Epithelial cell of proximal tubule (primary cell): ENCODE measurements at places on chromosomes 6 and 20.

GRCh38 chr6:52352239-52353018, 9.5 kb upstream of the PAQR8 start:
- peak; percentile 94 for DNase-seq

- no peak for DNase-seq
Measured at GRCh38 chr20:46831633-46832011, 63.0 kb upstream of the EYA2 start.

- DNase-seq = peak; percentile 73
Measured at GRCh38 chr20:35312318-35312717, 20.1 kb upstream of the FAM83C start.

DNA sequence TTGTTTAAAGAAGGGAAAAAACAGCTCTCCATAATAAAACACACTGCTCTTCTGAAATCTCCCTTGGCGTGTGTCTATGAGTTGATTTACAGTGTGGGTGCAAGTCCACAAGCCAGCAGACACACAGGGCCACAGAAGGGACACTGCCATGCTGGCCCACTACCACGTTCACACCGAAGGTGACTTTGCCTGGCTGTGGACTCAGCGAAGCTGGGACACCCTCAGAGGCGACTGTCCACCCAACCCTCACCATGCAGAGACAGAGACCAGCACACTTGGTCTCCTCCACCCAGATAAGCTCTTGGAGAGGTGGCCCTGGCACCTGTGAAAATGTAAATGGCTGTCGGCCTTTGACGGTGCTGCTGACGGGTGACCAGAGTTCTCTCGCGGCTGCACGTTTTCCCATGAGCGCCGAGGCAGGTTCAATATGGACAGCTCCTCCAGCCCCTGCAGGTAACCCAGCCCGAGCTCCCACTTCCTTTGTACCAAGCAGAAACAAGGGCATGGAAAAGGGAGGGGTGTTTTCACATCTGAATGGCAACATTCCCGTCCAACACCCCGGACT, 78.0 kb downstream of the YTHDF1 start:
- DNase-seq = no peak

DNA sequence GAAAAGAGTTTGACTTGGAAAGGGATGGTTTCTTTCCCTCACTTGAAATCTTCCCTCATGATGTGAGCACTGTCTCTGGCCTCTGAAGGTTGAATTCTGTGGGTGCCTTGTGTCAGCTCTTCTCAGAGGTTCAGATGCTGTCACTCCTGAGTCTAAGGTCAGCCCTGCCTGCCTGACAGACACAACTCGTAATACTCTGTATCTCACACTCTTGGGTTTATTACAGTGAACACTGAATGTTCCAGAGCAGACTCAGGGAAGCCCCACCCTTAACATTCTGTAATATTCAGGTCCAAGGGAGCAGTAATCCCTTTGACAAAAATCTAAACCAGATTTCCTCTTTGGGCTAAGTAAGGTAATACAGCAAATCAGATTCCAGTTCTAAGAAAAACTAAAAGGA, 837.8 kb downstream of the QKI start:
- DNase-seq = no peak

GRCh38 chr20:23341073-23341472, 9.5 kb upstream of the NXT1 start:
- DNase-seq = no peak

GRCh38 chr6:12152023-12152970, 137.9 kb upstream of the EDN1 start:
- DNase-seq = no peak

DNA sequence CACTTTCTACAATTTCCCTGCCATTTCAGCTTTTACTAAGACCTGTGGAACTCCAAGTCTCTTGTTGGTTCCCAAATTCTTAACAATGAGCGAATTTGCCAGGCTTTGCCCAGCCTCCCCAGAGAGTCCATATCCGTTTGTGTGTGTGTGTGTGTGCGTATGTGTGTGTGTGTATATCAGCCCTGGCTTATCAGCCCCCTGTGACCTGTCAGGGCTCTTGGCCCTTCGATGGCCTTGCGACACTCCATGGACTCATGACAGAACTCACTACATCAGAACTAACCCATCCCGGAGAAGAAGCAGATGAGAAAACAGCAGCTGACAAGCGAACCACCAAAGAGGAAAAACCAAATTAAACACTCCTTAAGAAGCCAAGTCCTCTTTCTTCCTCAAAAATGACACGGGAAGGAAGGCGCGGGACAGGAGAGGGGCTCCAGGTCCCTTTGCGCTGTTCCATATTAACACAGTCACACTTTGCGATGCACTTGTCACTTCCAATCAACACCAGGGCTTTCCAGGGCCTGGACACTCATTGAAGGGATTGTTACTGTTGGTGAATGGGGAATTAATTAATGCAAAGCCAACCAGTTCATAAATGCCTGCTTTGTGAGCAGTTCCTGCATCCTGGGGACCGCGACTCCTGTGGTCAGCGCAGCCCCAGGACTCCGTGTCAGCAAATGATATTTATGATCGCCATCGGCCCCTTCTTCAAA, 524.0 kb downstream of the CD83 start:
- DNase-seq = no peak

GRCh38 chr6:108675226-108676200, 114.8 kb downstream of the FOXO3 start:
- no peak for DNase-seq

GRCh38 chr20:41133709-41134361, 3.5 kb upstream of the PLCG1 start:
- DNase-seq = no peak

DNA sequence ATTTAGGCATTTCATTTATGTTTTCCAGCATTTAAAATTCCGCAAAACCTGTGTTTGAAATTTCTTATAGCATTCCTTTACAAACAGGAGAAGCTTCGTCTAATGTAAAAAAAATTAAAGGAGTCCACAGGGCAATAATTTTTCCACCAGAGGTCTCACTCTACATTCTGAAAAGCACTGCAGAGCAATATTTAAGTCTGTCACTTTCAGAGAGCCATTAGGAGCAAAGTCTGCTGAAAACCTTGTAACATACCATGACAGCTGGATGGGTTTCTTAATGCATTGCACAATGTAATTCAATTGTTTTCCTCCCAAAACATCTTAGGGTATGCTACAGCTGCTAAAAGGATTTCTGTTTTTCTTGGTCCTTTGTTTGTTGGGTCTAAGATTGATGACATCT, 18.0 kb downstream of the BAG2 start:
- DNase-seq = no peak

DNA sequence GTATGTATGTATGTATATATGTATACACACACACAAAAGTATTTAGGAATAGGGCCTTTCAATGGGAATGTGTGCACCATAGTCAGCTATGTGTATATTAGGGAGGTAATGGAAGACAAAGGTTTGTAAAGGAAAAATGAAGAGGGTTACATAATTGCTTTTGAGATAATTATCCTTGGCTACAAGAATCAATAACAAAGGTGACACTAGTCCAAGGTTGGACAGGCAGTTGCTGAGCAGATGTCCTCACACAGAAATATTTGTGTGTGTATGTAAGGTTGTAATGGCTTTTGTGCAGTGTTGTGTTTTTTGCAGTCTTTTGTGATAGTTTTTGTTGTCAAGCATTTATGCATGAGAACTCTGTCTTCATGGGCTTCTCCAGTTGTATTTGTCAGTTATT, 157.9 kb upstream of the MARCKS start:
- no peak for DNase-seq

- DNase-seq = no peak
Measured at GRCh38 chr6:12280458-12280857, 9.7 kb upstream of the EDN1 start.

- DNase-seq = no peak
Measured at GRCh38 chr6:46302816-46303215, 132.0 kb upstream of the ENPP5 start.

DNA sequence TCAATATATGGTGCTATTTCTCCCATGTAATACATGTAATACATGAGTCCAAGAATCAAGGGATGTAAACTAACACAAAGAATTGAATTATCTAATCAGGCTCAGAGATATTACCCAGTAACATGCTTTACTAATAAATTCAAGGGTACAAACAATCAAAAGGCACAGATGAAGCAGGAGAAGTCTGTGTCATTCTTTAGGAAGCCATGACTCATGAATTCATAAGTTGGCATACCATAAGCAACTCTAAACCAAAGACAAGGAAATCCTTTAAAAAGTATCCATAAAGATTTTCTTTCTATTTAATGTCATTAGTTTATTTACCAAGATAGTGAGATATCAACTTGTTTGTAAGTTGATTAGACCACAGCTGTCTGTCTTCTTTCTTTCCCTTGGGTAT, 446.0 kb upstream of the IMPG1 start:
- DNase-seq = no peak

- DNase-seq = no peak
Measured at GRCh38 chr6:126945150-126945685, 173.3 kb upstream of the RSPO3 start.

DNA sequence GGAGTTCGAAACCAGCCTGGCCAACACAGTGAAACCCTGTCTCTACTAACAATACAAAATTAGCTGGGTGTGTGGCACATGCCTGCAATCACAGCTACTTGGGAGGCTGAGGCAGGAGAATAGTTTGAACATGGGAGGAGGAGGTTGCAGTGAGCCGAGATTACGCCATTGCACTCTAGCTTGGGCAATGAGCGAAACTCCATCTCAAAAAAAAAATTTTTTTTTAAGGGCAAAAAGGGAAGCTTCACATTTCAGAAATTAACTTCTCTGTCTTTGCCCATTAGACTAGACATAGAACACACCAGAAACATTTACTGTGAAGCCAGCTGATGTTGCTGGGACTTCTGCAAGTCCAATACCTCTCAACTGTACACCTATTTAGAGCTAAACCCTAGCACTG, 90.8 kb upstream of the HDAC2 start:
- DNase-seq = no peak

GRCh38 chr6:84516154-84516553, 248.2 kb downstream of the TBX18 start:
- DNase-seq = no peak

DNA sequence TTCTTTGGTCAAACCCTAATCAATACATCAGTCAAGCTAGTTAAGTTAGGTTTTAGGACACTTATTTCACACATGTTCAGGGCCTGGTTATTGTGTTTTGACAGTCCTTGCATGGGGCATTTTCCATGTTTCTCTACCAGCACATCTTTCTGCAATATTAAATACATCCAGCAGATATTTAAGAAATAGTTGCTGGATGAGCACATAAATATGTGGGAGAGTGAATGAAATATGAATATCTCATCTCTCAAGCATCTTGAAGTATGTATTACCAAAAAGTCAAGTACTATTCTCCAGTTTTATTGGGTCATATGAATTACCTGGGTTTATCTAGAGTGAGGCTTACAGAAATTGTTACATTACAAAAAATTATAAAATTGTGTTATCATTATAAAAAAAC, 621.9 kb upstream of the GJE1 start:
- no peak for DNase-seq

- no peak for DNase-seq
Measured at GRCh38 chr20:50798650-50799049, 3.8 kb downstream of the BCAS4 start.

DNA sequence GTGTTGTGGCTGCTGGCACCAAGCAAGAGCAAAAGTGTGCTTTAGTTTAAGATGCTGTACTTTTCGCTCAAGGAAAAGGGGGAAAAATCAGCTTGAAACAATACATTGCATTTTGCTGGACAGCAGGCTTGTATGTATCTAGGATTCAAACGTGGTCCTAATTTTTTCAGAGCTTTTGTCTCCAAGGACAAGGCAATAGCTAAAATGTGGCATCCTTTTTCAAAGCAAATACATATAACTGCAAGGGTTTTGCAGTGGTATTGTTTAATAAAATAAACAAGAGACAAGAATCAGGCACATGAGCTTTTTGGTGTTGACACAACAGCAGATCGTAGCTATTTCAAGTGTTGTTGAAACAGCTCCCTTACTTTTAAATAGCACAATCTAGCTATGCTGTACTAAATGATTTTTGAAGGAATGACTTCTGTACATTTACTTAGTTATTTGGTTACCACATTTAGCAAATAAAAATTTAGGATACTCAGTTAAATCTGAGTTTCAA, 137.0 kb upstream of the HEY2 start:
- DNase-seq = no peak

- no peak for DNase-seq
Measured at GRCh38 chr6:319177-320131, 27.2 kb downstream of the DUSP22 start.

GRCh38 chr6:1418471-1419191, 29.3 kb downstream of the FOXF2 start:
- DNase-seq = no peak

DNA sequence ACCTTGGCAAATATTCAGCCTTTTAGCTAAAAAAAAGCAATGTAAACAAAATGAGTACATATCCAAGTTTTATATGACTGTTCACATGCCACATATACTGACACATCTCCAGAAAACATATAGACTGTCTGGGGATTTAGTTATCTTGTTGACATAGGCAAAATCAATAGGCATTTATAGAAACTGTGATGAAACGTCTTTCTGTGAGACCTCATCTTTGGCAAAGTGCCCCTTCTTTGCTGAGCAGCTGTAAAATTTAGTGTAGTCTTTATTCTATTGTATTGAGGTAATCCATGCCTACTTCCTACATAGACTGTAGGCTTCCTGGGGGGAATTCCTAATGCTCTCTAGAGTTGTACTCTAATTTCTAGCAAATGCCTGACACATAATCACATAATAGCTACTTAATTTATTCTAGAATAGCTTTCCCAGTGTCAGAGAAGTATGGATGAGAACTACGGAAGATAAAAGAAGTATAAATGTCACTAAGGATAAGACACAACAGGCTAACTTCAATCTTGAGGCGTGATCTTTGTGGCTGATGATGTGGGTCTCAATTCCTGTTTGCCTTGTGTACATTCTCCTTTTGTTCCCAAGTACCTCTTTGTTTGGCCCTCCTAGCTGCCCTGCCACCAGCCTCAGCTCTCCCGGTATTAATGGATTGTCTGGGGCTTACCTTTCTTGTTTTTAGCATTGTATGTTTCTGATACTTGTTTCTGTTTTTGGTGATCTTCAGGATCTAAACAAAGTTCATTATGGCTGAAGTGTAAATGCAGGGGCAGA, 30.6 kb downstream of the PTCHD4 start:
- no peak for DNase-seq

GRCh38 chr6:882084-882598, 189.2 kb upstream of the EXOC2 start:
- DNase-seq = no peak

GRCh38 chr6:107154131-107154800, 39.0 kb upstream of the BEND3 start:
- DNase-seq = no peak

DNA sequence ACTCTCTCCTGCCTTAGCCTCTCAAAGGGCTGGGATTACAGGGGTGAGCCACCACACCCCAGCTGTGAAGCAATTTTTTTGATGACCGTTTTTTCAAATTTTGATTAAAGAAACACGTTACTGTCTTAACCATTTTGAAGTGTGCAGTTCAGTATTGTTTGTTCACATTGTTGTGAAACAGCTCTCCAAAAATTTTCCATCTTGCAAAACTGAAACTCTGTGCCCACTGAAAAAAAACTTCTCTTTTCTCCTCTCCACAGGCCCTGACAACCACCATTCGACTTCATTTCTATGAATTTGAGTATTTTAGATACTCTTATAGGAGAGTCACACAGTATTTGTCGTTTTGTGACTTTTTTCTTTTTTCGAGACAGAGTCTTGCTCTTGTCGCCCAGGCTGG, 53.9 kb downstream of the ECT2L start:
- DNase-seq = no peak

GRCh38 chr20:36121981-36122930, 32.3 kb upstream of the EPB41L1 start:
- no peak for DNase-seq

- no peak for DNase-seq
Measured at GRCh38 chr20:21421601-21422236, 24.4 kb upstream of the NKX2-4 start.
